Caco-2 (cell line): ENCODE measurements at places on chromosomes 4 and X.
A peak's percentile ranks its signal among the peaks of the same experiment; 100 is the strongest.

DNA sequence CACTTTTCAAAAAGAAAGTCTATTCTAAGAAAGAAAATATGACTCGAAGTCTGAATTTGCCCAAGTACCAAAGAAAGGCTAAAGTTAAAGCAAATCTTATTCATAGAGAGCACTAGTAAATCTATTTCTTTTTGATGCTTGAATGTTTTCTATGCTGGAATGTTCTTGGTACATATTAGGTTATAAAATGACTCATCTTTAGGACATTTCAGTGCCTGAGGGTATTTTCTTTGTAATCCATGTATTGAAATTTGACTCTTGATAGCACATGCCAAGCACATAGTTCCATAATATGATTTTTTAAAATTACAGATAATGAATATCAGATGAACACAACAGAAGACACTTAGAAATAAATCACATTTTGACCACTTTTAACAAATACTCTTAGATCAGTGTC is 232.8 kb downstream of the TRIML1 start:
- DNase-seq = no peak

- DNase-seq = no peak
These were observed 12.7 kb downstream of the GAB3 start for GRCh38 chrX:154738011-154738738.

DNA sequence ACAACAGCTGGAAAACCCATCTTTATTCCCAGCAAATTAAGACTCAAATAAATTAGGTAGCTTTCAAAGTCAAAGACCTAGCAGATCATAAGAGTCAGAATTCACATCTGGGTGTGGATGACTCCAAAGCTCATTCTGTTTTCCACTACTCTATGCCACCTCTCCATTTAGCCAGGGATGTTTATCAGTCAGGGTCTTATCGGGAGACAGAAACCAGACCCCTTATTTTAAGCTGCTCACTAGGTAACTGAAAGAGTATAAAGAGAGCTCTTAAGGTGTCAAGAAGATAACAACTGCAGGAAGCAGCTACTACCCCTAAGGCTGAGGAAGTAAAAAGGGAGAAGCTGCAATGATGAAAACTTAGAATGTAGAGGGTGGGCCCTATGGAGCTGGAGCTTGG is 333.7 kb upstream of the KLF3 start:
- DNase-seq = no peak

GRCh38 chr4:157315968-157316367 is 95.4 kb downstream of the GRIA2 start:
- no peak for DNase-seq

DNA sequence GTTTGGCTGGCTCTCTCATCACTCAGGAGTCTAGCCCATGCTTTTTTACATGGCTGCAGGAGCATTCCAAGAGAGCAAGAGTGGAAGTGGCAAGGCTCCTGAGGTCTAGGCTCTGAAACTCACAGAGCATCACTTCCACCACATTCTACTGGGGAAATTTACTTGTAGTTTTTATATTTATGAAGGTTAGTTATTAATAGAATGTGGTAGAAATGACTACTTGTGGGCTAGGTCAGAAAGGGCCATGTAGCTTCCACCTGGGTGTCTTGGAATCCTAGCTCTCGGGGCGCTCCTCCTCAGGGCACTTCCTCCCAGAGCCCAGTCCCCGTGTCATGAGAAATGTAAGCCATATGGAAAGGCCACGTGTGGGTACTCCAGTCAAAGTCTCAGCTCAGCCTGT is 127.0 kb upstream of the CASK start:
- DNase-seq = no peak

DNA sequence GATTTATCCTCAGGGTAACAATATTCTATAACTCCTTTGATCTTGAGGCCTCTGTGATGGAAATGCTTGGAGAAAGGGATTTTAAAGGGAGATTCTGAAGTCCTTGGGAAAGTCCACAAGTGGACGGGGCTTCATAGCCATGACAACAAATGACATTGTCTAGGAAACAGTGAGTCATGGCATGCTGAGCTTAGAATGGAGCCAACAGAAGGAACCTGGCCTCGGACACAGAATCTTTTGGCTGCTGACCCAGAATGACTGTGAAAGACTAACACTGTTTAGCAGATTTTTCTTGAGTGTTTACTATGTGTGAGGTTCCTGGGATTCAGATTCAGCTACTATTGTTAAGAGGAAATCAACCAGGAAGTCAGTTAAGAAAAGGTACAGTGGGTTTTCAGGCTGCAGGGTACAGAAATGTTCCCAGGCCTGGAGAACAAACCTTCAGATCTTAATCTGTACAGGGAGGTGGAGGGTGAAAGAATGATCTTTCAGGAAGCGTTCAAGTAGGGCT is 18.1 kb upstream of the CXCL2 start:
- DNase-seq = no peak

- no peak for DNase-seq
These were observed 49.2 kb downstream of the STPG2 start for GRCh38 chr4:98094118-98094517.

- no peak for DNase-seq
These were observed 13.2 kb upstream of the XIAP start for GRCh38 chrX:123846577-123847038.

DNA sequence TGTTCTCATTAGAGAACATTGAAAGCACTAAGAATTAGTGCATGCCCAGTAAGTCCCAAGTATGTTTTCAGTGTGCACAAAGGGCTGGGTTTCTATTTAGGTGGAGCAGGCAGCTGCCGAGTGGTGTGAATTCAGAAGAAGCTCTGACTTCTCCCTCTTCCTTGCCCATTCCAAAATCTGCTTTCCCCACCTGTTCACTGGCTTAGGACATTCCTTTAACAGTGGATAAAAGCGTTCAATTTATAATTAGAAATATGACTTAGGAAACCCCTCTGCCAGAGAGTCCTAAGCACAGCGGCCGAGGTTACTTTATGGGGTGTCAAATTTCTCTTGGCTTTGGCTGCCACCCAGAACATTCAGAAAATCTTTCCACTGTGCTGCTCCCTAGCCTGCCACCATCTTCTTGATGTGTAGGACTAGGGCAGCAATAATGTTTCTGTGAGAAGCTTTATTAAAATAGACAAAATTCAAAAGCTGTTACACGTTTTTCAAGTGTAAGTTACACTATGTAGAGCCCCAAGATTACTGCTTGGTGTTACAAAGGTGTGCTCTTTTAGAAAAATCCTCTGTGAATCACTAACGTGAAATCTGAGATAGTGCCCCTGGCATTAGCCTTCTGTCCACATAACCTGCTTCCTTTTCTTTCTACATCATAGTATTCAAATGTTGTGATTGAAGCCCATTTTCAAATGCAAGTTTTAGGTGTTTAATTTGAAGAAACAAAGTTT is 191.6 kb upstream of the ANKRD50 start:
- DNase-seq = no peak

- DNase-seq = no peak
These were observed 1674.0 kb upstream of the PCDH7 start for GRCh38 chr4:29046186-29046585.

GRCh38 chrX:26511589-26512363 is 295.8 kb downstream of the MAGEB5 start:
- DNase-seq = no peak

DNA sequence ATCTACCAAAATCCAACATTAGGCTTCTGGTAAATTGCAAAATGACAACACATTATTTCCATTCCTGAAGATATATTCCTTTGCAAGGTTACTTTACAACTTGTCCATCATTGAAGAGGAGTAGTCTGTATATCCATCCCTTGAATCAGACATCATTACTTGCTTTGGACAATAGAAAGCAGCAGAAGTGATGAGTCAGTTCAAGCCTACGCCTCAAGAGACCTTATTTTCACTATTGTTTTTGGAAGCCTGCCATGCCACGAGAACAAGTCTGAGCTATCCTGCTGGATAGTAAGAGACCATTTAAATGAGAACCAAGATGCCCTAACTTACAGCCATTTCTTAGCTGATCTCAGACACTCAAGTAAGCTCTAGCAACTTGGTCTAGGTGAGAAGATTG is 246.0 kb upstream of the HHIP start:
- no peak for DNase-seq

GRCh38 chrX:115968436-115969252 is 201.9 kb upstream of the AGTR2 start:
- DNase-seq = no peak

GRCh38 chrX:12065251-12065650 is 73.0 kb upstream of the FRMPD4 start:
- peak; percentile 11 for DNase-seq

- DNase-seq = no peak
These were observed 108.6 kb upstream of the MAD2L1 start for GRCh38 chr4:120175272-120175671.

DNA sequence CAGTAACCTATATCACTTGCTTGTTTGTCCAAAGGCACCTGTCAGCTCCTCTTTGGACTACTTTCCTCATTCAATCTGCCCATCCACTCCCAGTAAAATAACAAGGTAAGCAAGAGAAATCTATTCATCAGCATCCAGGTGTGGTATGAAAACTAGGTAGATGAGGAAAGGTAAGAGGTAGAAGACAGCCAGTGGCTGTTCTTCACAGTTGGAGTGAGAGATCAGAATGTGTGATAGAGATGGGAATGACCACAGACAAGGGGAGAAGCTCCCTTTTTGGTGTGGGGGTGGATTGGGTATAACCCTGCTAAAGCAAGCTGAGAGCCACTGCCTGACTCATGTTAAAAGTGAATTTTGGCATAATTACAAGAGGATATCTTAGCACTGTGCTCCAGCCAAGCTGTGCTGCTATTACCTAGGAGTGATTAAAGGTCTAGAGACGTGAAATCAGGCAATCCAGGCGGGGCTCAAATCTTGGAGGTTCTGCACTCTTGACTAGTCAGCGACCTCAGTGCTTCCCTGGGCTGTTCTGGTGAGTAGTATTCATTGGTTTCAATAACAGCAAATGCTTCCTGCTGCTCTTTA is 28.1 kb upstream of the RASL11B start:
- no peak for DNase-seq

DNA sequence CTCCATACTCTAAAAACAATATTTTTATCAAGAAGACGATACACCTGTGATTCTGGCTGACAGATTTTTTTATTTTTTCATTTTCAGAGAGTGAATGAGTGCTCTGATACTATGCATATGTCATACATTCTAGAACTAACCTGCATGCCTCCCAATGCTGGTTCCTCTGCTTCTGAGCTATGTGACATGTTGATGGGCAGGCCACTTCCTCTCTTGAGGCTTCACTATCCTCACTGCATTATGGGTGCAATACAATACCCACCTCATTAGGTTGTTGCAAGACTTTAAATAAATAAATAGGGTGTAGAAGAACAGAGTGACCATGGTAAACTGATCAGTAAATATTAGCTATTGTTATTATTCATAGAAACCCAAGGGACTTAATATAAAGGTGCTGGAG is 408.3 kb downstream of the HNRNPD start:
- no peak for DNase-seq

DNA sequence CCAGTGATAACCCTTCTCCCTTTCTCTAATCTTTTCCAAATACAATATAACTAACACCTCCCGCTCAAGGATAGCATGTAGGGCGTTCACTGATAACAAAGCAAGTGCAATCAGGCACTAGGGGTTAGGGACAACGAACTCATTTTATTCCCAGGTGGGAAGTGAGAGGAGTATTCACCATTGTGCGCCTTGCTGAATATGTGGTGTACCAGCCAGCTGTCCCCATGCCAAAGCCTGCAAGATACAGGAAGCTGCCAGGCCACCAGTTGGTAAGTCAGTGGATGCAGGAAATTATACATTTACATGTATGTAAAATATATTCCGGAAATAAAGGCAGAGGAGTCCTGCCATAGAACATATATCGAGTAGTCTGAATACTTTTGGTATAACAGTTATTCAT is 6.3 kb upstream of the HPRT1 start:
- no peak for DNase-seq

DNA sequence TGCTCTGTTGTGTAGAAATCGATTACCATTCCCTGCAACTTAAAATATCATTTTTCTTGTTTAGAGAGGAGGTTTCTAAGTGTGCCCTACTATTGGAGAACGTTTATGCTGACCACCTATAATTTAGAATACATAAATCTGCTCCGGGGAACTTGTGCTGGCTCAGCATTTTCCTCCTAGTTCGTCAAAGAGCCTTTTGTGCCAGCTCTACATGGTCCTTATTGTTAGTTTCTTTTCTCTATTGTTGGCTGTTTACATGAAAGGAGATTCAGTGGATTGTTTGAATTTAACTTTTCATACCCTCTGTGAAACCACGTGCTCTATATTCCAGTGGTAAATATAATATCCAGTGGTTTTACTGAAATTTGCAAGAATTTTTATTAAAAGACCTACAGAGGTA is 53.4 kb upstream of the ATP8A1 start:
- DNase-seq = no peak

DNA sequence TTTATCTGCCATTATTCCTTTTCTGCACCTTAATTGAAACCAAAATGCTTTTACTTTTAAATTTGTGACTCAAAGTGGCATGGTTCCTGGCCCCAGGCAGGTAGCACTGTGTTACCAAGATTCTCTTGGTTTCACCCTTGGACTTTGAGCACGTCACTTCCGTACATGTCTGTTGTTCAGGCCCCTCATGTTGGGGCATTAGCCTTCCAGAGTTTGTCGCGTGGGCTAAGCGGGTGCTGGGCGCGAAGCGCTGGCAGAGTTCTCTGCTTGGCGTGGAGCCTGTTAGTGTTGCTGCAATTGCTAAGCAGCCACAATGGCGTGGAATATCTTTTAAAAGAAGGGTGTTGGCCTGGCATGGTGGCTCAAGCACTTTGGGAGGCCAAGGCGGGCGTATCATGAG is 14.0 kb upstream of the TADA2B start:
- DNase-seq = no peak

GRCh38 chrX:118396113-118396512 is 50.2 kb downstream of the WDR44 start:
- no peak for DNase-seq

DNA sequence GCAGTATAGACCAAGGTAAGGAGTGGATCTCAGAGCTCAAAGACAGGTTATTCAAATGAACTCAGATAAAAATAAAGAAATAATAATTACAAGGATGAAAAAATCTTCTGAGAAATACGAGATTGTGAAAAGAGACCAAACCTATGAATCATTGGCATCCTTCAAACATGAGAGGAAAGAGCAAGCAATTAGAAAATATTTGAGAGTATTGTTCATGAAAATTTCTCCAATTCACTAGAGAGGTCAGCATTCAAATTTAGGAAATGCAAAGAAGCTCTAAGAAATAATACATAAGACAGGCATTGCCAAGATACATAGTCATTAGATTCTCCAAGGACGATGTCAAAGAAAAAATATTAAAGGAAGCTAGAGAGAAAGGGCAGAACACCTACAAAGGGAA is 93.5 kb upstream of the GALNTL6 start:
- no peak for DNase-seq

GRCh38 chr4:163673848-163674697 is 179.6 kb downstream of the TMA16 start:
- no peak for DNase-seq

- no peak for DNase-seq
These were observed 171.4 kb downstream of the SH3KBP1 start for GRCh38 chrX:19715711-19716638.

- no peak for DNase-seq
These were observed 62.6 kb upstream of the TSPAN5 start for GRCh38 chr4:98720871-98721480.
